ENCODE measurements at places on chromosomes 1 and 21.

GRCh38 chr1:185894791-185895190 lies 160.6 kb downstream of the HMCN1 start:
- DNase-seq: no peak

DNA sequence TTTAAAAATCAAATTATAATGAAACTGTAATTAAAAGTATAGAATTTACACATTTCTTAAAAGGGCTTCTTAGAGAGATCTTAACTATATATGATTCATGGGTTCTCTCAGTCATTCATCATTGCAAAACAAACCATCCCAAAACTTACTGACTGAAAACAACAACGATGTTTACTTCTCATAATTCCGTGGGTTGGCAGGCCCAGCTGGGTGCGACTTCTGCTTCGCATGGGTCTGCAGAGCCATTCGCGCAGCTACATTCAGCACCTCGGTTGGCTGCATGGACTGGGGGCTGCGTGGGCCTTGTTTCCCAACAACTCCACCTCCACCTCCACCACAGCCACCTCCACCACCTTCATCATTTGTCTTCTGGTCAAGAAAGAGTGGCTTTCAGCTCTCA lies 4.0 kb downstream of the SLAMF8 start:
- DNase-seq: no peak

- DNase-seq: no peak
Measured at GRCh38 chr1:114295321-114295720, 141.7 kb upstream of the SYT6 start.

DNA sequence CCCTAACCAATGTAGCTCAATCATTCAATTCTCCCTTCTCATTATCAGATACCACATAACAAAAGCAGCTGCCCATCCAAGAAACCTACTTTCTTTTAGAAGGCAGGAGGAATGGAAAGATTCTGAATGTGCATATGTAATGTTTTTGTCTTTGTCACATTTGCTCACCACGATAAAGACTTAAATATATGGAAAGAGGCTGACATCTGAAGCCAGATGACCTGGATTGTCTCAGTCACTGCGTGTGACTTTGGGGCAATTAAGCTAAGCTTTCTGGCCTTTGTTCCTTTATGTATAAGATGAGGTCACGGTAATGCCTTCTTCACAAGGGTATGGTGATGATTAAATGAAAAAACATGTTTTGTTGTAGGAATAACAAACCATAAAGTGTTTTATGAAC lies 42.6 kb downstream of the LRRC52 start:
- DNase-seq: no peak

- DNase-seq: no peak
Measured at GRCh38 chr1:229693129-229693900, 67.3 kb downstream of the URB2 start.

GRCh38 chr1:901108-901859 lies 22.4 kb upstream of the SAMD11 start:
- no peak for DNase-seq

- DNase-seq: no peak
Measured at GRCh38 chr1:183832459-183832858, 27.5 kb downstream of the RGL1 start.

DNA sequence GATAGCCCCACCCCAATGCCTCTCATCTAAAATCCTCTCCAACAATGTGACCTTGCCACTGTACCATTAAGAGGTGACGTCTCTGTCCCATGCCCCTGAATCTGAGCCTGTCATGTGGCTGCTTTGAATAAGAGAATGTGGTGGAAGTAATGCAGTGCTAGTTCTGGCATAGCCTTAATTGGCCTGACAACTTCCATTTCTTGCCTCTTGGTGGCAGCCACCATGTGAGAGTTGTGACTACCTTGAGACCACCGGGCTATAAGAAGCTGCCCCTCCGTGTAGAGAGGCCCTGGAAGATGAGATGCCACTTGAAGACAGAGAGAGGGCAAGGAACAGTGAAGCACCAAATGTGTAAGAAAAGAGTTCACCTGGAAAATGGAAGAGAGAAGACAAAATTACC lies 95.4 kb downstream of the POFUT2 start:
- DNase-seq: no peak

- DNase-seq: no peak
Measured at GRCh38 chr1:64960731-64961130, 5.6 kb downstream of the JAK1 start.

GRCh38 chr1:245153081-245153551 lies 1.7 kb upstream of the KIF26B start:
- DNase-seq: peak; percentile 63

DNA sequence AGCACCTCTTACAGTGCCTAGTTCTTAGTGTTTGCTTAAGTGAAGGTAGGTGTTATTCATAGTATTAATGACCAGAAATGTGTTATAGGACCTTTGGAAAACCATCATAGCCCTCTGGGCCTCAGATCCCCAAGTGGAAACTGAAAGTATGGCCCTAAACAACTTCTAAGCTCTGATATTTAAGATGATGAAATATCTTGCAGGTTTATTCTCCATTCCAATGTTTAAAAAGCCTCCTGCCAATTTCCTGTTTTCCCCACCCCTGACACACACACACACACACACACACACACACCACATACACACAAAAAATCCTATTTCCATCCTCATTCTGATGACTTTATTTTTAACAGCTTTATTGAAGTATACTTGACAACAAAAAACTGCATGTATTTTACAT lies 108.2 kb downstream of the DIRAS3 start:
- no peak for DNase-seq

- DNase-seq: no peak
Measured at GRCh38 chr1:236604905-236605806, 840 bp upstream of the HEATR1 start.

DNA sequence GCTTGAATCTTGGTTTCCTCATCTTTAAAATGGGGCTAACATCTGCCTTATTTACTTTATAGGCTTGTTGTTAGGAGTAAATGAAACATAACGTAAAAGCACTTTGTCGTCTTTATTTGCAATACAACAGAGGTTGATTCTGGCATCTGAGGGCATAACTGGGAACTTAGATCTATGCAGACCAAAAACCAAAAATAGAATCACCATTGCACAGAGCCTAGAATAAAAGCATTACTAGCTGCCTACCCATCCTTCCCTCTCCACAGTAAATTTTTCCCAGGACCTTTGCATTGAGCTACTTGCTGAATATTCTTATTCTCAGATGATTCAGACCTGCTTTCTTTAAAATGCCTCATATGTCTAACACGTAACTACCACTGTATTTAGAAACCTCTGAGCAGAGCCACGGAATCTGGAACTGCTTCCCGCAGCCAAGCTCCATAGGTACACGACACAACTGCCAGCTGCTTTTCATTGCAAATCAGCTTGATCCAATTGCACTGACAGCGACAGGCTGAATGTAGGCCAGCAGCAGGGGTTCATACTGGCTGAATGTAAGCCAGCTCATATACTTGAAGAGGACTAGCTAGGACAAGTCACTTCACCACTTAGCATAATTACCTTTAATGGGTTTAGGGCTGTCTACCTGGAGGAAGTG lies 33.2 kb upstream of the SERBP1 start:
- DNase-seq: no peak

DNA sequence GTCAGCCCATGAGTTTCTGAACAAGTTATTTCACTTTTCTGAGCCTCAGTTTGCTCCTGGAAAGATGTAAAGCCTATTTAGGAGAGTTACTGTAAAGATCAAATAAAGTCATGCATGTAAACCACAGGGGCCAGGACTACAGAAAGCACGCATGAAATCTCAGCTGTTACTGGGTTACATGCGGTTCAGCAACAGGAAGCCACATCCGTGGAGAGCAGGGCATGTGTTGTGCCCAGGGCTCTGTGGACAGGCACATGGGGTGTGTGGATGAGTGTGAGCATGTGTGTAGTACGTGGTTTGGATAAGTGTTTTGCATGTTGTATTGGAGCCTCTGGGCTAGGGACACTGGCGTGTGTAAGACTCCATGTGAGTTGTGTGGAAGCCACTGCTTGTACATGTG lies 2.2 kb upstream of the EPHA2 start:
- DNase-seq: no peak

DNA sequence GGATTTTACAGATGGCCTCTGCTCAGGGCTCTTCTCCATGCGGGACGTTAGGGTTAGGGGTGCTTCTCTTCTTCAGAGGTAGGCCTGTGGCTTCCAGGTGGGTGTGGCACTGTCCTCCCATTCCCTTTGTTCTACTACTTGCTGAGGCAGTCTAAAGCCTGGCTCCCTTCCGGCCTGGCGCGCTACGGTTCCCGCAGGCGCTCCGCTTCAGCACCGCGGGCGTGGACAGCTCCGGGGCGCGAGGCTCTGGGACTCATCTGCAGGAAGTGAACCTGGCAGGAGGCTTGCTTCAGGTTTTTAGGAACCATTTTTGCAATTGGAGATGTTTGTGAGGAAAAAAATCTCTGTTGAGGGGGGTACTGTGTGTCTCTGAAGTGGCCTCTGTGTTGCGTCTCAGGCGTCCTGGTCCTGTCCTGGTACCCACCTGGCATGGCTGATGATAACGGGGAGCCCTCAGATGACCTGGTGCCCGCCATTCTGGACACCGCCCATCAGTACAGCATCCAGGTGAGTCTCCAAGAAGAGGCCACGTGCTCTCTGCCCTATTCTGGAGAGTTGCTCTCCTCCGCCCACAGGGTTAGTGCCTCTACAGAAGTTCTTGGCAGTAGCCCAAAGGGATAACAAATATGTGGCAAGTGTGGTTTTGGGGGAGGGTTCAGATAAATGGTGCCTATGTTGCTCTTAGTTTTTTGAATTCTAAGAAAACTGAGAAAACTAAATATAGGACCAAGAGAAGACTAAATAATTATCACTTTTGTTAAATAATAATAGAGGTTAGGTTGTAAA lies 1.9 kb downstream of the MANEAL start:
- no peak for DNase-seq

- no peak for DNase-seq
Measured at GRCh38 chr1:204084247-204084772, 11.4 kb downstream of the SOX13 start.

DNA sequence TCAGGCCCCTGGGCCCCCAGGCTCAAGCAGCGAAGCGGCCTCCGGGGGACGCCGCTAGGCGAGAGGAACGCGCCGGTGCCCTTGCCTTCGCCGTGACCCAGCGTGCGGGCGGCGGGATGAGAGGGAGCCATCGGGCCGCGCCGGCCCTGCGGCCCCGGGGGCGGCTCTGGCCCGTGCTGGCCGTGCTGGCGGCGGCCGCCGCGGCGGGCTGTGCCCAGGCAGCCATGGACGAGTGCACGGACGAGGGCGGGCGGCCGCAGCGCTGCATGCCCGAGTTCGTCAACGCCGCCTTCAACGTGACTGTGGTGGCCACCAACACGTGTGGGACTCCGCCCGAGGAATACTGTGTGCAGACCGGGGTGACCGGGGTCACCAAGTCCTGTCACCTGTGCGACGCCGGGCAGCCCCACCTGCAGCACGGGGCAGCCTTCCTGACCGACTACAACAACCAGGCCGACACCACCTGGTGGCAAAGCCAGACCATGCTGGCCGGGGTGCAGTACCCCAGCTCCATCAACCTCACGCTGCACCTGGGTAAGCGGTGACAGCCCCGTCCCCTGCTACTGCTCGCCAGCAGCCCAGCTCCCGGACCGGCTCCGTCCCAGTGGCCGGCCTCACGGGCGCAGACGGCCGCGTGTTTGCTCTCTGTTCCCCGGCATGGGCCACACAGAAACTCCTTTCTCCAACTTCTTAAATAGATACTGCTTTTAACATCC lies 539 bp downstream of the LAMC1 start:
- DNase-seq: no peak

DNA sequence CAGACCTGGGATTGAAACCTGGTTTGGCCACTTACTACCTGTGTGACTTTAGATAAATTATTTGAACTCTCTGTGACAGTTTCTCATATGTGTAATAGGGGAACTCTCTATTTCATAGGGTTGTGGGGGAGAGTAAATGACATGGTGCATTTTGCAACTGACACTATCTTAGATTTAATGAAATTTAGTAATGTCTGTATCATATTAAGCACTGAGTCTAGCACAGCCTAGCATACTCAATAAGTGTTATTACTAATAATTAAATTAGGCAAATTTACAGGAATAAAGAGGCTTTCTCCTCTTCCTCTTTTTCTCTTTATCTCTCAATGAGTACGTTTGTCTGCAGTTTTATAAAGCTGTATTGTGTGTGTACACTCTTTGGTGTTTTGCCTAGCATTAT lies 80.2 kb upstream of the MACF1 start:
- no peak for DNase-seq

GRCh38 chr1:200540281-200540680 lies 80.3 kb downstream of the KIF14 start:
- no peak for DNase-seq

DNA sequence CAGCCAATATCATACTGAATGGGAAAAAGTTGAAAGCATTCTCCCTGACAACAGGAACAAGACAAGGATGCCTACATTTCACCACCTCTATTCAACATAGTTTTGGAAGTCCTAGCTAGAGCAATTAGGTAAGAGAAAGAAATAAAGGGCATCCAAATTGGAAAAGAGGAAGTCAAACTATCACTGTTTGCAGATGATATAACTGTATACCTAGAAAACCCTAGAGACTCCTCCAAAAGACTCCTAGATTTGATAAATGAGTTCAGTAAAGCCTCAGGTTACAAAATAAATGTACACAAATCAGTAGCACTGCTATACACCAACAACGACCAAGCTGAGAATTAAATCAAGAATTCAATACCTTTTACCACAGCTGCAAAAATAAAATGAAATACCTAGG lies 171.3 kb upstream of the HP1BP3 start:
- peak; percentile 22 for DNase-seq

GRCh38 chr1:52904927-52905698 lies 16.4 kb downstream of the ECHDC2 start:
- no peak for DNase-seq

GRCh38 chr21:42734323-42734971 lies 81.0 kb downstream of the PDE9A start:
- no peak for DNase-seq

GRCh38 chr1:94713472-94714141 lies 106.5 kb upstream of the SLC44A3 start:
- DNase-seq: peak; percentile 89

GRCh38 chr1:114118351-114118990 lies 35.2 kb downstream of the SYT6 start:
- DNase-seq: no peak

DNA sequence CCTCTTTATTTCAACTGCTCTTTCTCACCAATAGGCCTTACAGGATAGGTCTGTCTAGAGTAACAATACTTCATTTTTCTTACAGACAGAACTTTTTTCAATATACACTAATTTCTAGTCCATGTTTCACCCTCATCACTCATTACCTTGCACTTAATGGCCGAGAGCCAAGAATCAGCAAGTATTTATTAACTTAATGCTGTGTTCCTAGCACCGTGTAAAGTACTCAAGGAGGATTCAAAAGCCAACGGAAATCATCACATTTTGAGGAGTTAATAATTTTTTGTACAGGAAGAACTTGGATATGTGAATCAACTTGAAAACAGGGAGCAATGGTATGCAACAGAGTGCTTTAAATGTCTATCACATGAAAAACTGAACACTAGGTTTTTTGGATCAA lies 102.0 kb downstream of the PTPN14 start:
- DNase-seq: no peak
